ENCODE measurements at places on chromosomes 4 and X.

- DNase-seq: no peak
These were observed 310.0 kb downstream of the PDGFC start for GRCh38 chr4:156661555-156661954.

- no peak for DNase-seq
These were observed 88.4 kb downstream of the WDFY3 start for GRCh38 chr4:84878090-84878489.

- DNase-seq: no peak
These were observed 6.5 kb downstream of the TBC1D14 start for GRCh38 chr4:6916069-6916586.

GRCh38 chr4:53484911-53485657, 106.2 kb downstream of the LNX1 start:
- no peak for DNase-seq

DNA sequence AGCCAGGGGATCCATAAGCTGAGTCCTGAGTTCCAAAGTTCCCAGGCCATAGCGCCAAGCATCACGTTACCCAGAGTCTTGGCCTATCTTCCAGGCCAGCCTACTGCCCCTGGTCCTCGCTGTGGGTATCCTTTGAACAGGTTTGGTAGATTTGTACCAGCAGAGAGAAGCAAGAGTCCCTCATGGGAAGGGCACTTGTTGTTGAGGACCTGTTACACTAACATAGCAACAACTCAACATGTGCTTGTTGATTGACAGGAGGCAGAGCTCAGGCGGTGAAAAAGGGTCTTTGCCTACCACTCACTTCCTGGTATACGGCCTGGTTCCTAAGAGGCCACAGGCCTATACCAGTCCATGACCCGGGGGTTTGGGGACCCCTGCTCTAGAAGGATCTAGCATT, 138.4 kb downstream of the RASL11B start:
- no peak for DNase-seq

GRCh38 chrX:18465051-18465450, 39.6 kb downstream of the CDKL5 start:
- DNase-seq: no peak

DNA sequence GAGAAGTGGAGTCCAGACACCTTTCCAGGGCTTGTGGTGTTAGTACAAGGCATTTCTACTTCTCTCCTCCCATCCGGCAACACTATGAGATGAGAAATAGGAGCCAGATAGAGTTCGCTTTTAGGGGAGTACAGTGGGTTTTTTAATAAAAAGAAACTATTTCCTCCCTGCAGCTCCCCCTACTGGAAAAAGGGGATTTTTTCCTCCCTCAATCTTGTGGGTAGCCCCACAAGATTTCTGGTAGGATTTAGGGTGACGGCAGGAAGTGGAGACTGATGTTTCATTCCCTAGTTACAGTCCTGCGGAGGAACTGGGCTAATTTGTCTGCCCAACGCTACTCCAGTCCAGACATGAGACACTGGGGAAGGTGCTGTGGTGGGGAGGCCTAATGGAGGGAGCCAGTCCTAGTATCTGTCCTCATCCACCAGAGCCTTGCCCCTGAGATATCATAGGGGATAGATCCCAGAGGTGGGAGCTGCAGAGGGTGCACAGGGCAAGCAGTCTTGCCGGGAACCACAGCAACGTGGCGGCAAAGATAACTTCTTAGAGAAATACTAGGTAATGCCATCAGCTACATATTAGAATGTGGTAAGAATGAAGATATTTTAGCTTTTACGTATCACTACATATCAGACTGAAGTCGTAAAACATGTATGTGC, 45.5 kb upstream of the PRKG2 start:
- DNase-seq: no peak

DNA sequence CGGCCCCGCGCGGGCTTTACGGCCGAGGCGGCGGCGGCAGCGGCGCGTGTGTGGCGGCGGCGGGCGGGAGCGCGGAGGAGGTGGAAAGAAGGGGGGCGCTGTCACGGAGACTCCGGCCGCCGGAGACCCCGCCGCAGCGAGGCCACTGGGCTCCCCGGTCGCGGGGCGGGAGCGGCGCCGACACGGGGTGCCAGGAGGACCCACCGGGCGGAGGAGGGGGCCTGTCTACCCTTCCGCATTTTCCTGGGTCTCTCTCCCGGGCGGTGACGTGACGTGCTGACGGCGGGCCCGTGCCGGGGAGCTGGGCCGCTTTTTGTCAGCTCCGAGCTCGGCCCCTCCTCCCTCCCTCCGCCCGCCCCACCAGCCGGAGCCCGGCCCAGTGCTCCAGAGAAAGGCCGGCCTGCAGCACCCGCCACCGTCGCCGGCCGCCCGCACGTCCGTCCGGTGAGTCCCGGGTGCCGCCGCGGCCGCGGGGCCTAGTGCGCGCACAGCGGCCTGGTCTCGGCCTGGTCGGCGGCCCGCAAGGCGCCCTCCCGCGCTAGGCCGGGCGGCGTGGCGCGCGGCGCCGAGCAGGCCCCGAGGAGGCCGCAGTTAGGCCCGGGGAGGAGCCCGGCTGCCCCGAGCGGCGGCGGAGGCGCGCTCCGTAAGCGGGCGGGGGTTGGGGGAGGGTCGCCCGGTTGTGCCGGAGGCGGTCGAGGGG, at the start of gene ZFX:
Gene ZFX (plus strand): TSS at position 379 of the 700 bp plus-strand sequence. CDS start 23,014 bp downstream, outside the sequence.
- DNase-seq: peak; percentile 52

DNA sequence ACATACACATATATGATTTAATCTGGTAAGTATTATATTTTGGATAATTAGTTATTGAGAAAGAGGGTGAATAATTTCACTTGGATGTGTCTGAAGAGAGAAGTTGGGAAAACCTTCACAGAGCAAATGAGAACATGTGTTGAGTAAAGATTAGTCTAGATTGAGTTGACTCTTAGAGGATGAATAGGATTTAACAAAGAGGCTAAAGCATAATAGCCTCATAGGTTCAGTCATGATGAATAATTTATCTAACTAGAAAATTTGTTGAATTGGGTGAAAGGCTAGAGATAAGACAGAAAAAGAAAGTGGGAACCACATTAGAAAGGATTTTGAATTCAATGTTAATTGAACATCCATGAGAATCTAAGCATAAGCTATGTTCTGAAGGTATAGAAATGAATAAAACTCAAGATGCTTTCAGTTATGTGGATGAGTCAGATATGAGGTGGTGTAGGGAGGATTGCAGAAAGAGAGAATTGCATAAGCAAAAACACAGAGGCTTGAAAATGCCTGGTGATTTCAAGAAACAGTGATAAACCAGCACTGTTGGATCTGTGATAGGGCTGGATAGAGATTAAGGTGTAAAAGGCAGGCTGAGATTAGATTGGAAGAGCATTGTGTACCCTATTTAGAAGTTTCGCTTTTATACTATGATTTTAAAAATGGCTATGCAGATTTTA, 207.6 kb upstream of the NR3C2 start:
- no peak for DNase-seq

DNA sequence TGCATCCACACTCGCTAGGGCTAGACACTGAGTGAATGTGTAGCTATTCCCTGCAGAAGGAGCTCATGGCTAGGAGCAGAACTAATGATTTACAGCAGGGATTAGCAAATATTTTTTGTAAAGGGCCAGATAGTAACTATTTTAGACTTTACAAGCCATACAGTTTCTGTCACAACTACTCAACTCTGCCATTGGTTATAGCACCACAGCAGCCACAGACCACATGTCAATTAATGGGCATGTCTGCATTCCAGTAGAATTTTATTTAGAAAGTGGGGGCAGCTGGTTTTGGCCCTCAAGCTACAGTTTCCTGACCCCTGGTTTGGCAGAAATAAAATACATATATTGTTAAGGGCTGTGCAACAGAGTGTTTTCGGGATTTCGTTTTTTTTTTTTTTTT, 192.6 kb downstream of the FRMPD4 start:
- DNase-seq: no peak

DNA sequence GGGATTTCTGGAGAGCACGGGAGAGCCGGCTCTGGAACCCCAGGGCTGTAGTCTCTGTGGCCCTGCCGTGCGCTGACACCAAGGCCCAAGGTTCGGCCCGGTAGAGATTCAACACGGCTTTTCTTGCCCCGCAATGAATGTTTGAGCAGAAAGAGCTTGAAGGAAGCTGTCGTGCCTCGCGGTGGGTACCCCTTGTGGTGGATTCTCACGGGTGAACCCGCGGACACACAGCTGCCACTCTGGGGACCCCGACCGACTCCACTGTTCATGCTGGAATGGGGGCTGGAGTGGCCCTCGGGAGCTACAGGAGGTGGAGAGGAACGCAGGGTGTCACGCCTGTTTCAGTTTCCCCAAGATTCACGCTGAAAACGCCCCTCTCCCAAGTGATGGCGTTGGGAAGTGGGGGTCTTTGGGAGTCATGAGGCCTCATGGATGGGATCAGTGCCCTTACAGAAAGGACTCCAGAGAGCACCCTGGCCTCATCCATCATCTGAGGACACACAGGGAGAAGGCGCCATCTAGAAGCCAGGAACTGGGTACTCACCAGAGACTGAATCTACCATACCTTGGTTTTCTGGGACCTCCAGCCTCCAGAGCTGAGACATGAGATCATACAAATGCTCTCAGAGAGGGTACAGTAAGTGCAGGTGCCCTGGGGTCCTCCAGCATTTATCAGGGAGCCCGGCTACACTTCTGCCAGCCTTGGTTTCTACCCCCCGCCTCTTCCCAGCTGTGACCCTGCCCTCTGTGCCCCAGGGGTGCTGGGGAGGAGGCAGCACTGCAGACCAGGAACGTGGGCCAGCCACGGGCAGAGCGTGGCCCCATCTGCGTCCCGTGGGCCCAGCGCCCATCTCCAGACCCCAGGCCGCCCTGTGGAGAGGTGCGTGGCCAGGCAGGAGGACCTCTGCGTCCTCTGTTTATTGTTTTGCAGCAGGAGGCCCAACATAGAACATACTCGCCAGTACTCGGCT, 6.4 kb downstream of the SLC25A6 start:
- no peak for DNase-seq

- no peak for DNase-seq
These were observed 285.4 kb downstream of the UNC5C start for GRCh38 chr4:95263391-95263790.

- DNase-seq: peak; percentile 29
These were observed 138.0 kb downstream of the RBMX2 start for GRCh38 chrX:130539721-130540321.

GRCh38 chrX:5857232-5857631, 371.4 kb downstream of the NLGN4X start:
- DNase-seq: no peak

DNA sequence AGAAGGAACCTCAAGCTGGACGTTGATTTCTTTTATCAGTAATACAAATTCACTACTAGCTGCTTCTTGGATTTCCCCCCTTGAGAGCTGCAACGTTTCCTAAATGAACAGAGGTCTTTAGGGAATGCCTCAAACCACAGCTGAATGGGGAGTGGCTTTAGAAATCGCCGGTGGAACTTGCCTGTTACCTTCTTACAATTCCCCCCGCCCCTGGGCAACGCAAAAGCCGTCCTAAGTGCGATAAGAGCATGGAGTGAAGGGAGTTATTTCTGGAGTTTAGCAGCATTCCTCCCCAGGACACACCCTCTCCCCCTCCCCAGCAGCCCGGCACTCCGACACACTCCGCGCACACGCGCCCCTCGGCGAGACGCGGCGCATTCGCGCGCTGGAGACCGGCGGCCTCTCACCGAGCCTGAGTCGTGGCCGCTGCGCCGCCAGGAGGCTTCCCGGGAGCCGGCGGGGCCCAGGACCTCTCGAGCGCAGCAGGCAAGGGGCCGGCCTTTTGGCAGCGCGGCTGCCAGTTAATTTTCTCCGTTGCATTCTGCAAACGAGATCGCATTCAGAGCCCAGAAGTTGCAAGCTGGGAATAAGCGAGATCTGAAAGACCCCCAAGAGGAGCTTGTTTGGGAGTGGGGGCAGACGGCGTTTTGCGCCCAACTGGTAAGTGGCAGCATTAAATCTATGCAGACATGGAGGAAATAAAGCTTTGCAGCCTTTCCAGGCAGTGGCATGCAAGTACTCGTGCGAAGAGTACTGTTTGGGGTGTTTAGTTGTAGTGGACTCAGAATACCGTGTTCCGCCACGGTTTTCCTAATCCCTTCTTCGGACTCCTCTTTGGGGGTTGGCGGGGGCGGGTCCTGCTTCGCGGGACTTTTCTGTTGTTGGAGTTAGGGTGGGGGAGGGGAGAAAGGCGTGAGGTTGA, 134.7 kb downstream of the PALLD start:
- DNase-seq: peak; percentile 27

DNA sequence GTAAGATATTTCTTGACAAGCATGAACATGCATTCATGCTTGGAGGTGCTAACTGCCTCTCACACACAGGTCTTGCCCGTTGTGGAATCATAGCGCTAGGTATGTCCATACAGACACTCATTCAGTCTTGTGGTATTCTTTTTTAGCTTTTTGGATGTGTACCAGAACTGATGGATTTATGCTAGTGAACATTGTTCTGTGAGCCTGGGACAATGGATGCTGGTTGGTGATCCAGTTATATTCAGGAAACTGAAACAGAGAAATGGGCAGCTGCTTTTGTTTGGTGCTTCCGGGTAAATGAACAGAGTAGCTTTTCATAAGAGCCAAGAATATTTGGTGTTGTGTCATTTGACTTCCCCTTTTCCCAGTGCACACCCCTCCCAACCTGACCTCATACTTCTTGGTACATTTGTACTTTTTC, 78.9 kb upstream of the SLC4A4 start:
- DNase-seq: no peak

- DNase-seq: no peak
These were observed 476.3 kb downstream of the CCSER1 start for GRCh38 chr4:90603540-90603939.

- no peak for DNase-seq
These were observed 26.5 kb upstream of the NEIL3 start for GRCh38 chr4:177283167-177283566.

- DNase-seq: no peak
These were observed 188.2 kb downstream of the DCAF12L2 start for GRCh38 chrX:125977851-125978250.

DNA sequence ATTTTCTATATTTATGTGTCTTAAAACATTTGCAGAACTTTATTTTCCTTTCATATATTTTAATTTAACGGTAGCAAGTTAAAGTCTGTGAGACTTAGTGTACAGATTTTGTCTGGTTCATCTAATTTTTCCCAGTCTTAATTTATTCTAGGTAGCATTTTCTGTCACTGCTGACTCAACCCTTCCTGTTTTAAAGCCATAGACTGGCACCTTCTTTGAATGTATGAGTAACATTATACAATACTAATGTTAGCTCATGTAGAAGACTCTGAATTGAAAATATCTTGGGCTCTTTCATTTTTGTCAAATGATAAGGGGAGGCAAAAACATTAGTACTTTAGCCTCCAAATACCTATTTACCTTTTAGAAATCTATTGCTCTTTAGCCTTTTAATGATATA, 43.6 kb downstream of the BLTP1 start:
- DNase-seq: no peak

DNA sequence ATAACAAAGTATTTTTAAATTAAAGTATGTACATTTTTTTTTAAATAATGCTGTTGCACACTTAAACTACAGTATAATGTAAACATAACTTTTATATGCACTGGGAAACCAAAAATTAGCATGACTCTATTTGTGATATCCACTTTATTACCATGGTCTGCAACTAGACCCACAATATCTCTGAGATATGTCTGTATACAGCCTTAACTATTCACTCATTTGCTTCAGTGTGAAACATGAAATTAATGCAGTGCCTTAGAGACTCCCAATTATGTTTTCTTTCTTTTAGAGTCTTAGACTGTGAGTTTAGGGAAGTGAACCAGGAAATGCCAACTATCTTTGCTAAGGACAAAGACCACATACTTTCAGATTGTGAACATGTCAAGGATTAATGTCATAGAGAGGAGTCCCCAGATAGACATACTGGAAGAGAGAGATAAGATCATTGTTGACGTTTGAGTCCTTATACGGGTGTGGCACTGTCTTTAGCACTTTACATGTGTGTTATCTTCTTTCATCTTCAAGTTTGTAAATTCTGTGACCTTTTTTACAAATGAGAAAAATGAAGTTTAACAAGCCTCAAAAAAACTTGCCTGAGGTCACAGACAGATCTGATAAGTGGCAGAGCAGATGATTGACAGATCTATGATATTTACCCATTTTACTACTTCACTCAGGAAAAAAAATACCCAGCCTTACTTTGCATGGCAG, 23.2 kb downstream of the CXorf58 start:
- no peak for DNase-seq

Data from activated CD4-positive, alpha-beta T cell treated with anti-CD3 and anti-CD28 coated beads, Interleukin-2, amount 50 U/mL, for 48 hours (primary cell).